ENCODE measurements at places on chromosomes 6 and 20.
A peak's percentile ranks its signal among the peaks of the same experiment; 100 is the strongest.

GRCh38 chr6:148426317-148426977 is 83.8 kb downstream of the SASH1 start:
- DNase-seq = no peak

- DNase-seq = no peak
Observed at GRCh38 chr20:19811231-19811630, 53.2 kb downstream of the RIN2 start.

GRCh38 chr6:157597461-157598312 is 216.7 kb downstream of the ZDHHC14 start:
- peak; percentile 35 for DNase-seq

- DNase-seq = peak; percentile 31
Observed at GRCh38 chr6:341914-342831, 49.4 kb upstream of the IRF4 start.

- DNase-seq = no peak
Observed at GRCh38 chr6:134813146-134813545, 136.8 kb downstream of the ALDH8A1 start.

GRCh38 chr6:117169064-117169665 is 96.2 kb upstream of the VGLL2 start:
- DNase-seq = no peak

DNA sequence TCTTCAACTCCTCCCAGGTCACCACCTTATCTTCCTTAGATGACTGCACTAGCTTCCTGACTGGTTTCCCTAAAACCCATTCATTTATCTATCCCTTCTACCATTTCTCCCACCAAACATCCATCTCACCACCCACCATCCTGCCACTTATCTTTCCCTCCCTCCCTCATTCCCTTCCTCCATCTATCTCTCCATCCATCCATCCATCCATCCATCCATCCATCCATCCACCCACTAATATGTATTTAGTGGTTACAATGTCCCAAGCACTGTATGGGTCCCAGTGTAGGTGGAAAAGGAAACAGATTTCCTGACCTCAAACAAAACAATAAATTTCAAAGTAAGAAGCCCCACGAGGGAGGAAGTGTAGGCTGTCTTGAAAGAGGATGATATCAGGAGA is 59.3 kb upstream of the APCDD1L start:
- DNase-seq = no peak

DNA sequence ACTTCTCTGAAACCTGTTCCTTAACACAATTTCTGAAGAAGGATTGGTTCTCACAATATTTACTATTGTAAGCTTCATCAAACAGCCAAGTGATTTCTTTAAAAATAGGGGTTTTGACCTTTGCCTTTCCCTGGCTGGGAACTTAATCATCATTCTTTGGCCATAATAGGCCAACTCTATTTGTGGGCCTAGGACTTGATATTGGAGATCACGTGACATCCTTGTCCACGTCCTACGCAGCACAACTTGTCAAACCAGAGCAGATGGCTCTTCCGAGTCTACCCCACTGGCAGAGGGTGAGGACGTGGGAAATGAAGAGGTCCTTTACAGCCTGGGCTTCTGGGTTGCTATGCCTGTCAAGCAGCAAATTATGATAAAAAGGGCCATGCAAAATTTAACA is 1030.6 kb downstream of the KIF16B start:
- DNase-seq = no peak

DNA sequence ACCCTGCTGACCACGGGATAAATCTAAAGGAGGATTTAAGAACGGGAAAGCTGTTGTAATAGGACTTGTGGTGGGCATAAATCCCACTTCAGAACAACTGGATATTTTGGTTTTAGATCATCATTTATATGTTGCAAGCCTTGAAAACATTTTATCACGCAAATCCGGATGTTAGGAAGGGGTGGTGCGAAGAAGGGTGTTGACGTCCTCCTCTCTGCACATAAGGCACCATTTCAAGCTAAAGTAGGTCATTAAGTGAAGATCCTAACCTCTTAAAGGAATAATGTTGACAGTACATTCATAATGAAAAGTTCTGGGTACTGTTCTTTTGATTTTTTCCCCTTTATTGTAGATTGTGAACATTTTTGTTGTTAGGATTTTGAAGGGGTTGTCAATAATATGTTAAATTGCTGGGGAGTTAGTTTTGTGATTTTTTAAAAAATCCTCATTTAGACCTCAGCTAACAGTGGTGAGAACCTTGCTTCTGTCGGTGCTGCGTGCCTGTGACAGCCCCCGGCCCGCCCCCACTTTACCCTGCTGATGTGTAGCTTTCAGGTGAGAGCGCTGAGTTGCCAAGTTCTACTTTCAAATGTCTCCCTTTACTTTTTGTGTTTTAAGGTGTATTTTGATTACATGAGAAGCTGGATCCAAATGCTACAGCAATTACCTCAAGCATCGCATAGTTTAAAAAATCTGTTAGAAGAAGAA is 88.8 kb downstream of the MAP3K4 start:
- DNase-seq = no peak

DNA sequence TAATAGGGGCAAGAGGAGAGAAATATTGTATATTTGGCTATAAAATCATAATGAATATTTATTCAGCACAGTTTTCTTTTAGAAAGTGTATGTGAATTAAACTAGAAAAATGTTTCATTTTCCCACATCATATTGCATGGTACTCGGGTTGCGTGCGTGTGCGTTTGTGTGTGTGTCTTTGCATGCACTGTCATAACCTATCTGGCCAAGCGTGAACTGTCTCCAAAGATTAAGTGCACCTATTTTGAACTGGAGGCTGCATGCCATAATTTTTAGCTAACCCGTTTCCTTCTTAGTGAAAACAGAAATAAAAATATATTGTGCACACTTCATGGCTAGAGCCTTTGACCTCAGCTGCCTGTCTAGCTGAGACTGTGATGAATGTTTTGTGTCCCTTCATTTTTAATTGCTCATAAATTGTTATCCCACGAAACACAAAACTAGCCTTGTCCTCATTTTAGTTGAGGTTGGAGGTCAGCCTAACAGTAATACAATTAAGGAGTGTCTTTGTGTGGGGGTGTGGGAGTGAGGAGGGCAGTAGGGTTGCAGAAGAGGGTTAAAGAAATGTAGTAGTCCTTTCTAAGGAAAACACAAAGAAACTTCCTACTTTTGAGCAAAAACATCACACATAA is 336.1 kb upstream of the POU3F2 start:
- DNase-seq = no peak

- no peak for DNase-seq
Observed at GRCh38 chr6:2327591-2327990, 82.2 kb upstream of the GMDS start.

- no peak for DNase-seq
Observed at GRCh38 chr6:161532536-161532935, 258.7 kb upstream of the AGPAT4 start.

Measured in activated T-cell treated with anti-CD3 and anti-CD28 coated beads, Interleukin-2, amount 50 U/mL, for 72 hours (primary cell).